Hindlimb muscle (tissue), 1 donor: ENCODE measurements at places on chromosomes 5 and 9. TPM values are rescaled to one million over a fixed set of nuclear protein-coding genes. Genes with fewer than 3 reads are reported as not detected.
A peak's percentile ranks its signal among the peaks of the same experiment; 100 is the strongest.

DNA sequence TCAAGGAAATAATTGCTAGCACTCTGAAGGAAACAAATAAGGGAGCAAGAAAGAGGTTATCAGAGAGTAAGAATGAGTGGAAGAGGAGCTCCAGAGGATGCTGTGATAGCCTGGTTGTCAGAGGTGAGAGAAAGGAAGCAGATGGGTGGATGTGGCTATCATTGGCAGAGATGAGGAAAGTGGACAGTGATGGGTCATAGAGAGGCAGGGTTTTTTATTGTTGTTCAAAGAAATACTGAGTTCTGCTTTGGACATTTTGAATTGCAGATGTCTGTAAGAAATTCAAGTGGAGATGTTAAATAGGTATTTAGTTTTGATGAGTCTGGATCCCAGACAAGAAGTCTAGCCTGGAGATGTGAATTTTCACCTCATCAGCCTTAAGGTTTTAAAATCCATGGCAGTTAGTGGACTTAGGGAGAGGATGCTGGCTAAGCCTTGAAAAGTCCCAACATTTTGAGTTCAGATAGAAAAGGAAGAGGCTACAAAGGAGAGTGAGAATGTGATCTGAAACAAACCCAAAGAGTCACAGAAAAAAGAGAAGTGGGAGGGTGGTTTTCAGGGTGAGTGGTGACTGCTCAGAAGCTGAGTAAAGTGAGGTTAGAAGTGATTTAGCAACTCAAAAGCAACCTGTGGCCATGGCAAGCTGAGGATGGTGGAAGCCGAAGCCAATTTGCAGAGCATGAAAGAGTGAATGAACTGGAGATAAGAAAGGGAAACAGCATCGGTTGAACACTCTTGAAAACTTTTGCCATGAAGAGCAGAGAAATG is 50.4 kb downstream of the PPIC start:
- DNase-seq = no peak

MYMK gene
- polyA plus RNA-seq = 82.7 TPM

CHMP5 gene
- 68.9 TPM for polyA plus RNA-seq

C5orf34 gene
- 2.6 TPM for polyA plus RNA-seq

DNA sequence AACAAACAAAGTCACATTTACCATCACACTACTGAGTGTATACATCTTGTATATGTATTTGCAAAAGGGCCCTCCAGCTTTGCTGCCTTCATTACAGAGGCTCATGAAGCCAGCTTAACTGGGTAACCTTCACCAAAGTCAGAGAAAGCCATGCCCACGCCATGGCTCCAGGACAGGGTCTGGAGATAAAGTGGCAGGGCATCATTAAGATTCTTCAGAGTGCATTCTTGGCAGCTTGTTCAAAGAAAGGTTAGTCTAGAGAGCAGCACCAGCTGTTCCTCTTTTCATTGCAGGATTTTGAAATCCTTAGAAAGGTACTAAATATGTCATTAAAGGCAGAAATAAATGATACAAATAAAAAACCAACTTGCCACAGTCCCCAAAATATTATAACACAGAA is 333.2 kb downstream of the NDUFS4 start:
- no peak for DNase-seq

ADAMTSL2 gene
- 4.0 TPM for polyA plus RNA-seq

SCGB3A2 gene
- not detected for polyA plus RNA-seq

DNA sequence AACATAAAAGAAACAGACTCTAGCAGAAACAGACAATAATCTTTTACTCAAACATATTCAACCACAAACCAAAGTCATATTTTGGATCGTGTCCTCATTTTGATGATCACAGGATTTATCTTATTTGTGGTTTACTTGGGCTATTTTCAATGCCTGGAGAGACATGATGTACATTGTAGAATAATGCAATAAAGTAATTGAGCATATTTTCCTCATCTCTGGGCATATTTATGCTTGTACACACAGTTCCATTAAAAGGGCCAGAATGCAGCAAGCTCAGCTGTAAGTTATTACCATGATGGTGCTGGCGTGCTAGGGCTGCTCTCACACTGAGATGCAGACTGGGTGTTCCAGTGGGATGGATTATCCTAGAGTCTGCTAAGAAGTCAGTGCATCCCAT is 456.7 kb downstream of the TLE4 start:
- DNase-seq = peak; percentile 11

- no peak for DNase-seq
Observed at GRCh38 chr5:82832445-82832844, 244.7 kb downstream of the TMEM167A start.

ACSL6 gene
- polyA plus RNA-seq = 0.34 TPM

- DNase-seq = no peak
Observed at GRCh38 chr9:72039532-72039931, 20.9 kb downstream of the C9orf57 start.

DNA sequence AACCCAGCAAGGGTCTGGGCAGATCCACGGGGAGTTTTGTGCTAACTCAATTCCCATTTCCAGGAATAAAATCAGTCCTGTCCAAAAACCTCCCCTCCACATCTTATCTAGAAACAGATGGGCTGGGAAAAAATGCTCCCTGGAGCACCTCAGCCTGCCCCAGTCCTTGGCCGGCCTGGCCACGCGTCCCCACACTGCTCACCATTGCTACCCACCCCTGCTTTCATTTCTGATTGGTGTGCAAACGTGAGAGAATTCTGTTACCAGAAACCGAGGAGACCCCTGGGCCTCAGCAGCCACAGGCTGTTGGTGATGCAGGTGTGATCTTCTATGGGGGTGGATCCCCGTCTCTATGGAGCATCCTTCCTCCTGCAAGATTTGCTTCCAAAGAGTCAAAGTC is 38.0 kb upstream of the OLFM1 start:
- no peak for DNase-seq

GRCh38 chr9:79073201-79073600 is 498.6 kb upstream of the TLE4 start:
- no peak for DNase-seq

EMB gene
- 2.7 TPM for polyA plus RNA-seq

GRCh38 chr9:14956208-14956607 is 46.0 kb upstream of the FREM1 start:
- no peak for DNase-seq

SPATA31A6 gene
- polyA plus RNA-seq = not detected

DNA sequence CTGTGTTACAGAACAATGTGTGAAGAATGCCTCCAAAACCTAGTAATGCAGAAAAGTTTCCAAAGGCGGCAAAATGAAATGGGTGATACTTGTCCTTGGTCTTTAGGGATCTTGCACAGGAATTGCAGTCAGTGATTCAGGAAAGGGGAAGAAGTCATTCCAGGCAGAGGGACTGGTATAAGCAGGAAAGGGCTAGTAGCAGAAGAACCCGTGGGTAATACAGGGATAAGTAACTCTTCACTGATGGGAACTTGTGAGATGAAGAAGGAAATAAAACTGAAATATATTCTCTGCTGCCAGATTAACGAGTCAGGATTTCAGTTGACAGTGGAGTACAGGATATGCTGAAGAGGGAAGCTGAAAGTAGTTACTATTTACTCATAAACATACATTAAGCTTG is 1.2 kb downstream of the SRFBP1 start:
- no peak for DNase-seq

GRCh38 chr5:60633341-60633740 is 66.6 kb downstream of the DEPDC1B start:
- DNase-seq = no peak

DNA sequence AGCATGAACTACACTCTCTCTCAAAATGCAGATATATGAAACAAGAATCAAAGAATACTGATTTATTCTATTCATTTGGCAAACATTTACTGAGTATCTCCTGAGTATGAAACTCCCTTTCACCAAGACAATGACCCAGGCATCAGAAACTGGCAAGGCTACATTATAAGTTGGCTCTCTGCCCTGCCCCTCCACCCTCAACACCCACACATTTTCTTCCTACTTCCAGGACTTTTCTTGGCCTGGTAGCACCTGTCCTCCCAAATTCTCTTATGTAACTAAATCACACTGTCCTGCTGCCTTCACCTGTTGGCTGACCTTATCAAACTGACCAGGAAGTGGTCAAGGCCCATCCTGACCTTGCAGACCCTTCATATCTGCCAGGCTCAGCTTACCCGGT is 3.5 kb downstream of the RASEF start:
- DNase-seq = no peak

- DNase-seq = no peak
Observed at GRCh38 chr9:129135476-129135875, 24.3 kb downstream of the PTPA start.

PDE6A gene
- polyA plus RNA-seq = 0.09 TPM

DNA sequence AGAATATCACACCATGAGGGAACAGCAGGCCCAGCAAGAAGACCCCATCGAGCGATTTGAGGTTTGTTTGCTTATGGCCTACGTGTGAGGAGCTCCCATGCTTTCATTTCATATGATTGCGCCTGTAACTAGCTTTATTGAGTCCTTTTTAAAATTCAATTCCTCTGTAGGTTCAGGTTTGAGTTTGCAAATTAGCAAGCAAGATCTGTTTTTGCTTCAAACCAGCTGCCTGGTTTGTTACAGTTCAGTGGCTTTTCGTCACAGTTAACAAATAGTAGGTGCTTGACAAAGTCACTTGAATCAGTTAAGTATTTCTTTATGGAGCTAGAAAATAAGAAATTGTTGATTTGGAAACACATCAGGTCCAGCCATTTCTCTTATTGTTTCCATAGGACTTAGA is 56.3 kb downstream of the GPR21 start:
- no peak for DNase-seq

DNA sequence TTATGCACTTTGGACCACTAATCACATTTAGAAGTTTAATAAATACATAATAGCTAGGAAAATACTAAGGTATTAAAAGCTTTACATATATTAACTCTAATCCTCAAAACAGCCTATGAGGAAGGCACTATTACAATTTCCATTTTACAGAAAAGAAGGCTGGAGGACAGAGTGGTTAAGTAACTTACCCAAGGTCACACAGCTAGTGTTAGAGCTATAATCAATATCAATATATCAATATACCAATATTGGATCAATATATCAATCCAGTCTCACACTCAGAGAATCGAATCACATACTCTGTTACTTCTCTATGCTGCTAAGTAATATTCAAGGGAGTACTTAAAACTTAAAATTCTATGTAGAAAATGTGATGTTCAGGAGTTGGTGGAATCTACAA is 45.2 kb downstream of the MEF2C start:
- no peak for DNase-seq

- no peak for DNase-seq
Observed at GRCh38 chr5:111518777-111519176, 6.4 kb upstream of the STARD4 start.

PCDHGC5 gene
- polyA plus RNA-seq = 1.1 TPM
